ENCODE measurements at places on chromosomes 1 and 21. TPM values are rescaled to one million over a fixed set of nuclear protein-coding genes. Genes with fewer than 3 reads are reported as not detected.
A peak's percentile ranks its signal among the peaks of the same experiment; 100 is the strongest.

- DNase-seq: no peak
Measured at GRCh38 chr21:44967082-44968047, 27.5 kb downstream of the SLX9 start.

The CPT2 gene
- 47.1 TPM for total RNA-seq

DNA sequence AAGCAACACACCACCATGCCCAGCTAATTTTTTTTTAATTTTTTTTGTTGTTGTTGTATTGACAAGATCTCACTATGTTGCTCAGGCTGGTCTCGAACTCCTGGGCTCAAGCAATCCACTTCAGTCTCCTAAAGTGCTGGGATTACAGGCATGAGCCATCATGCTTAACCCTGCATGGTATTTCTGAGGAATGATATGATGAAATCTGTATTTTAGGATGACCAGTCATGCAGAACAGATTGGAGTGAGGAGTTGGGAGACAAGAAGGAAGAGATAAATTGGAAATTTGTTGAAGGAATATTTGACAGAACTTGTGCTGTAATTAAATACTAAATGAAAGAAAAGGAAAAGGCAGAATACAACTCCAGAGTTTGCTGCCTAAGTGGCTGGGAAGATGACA is 4.7 kb upstream of the NDUFS5 start:
- DNase-seq: no peak

- no peak for DNase-seq
Measured at GRCh38 chr1:182213163-182213562, 151.7 kb upstream of the ZNF648 start.

The LCE1D gene
- total RNA-seq: 942 TPM

The MAD2L2 gene
- 36.8 TPM for total RNA-seq

The AADACL4 gene
- total RNA-seq: not detected

GRCh38 chr21:37136744-37137143 is 63.7 kb downstream of the TTC3 start:
- no peak for DNase-seq

The CLCA2 gene
- total RNA-seq: 47.2 TPM

The PTCH2 gene
- total RNA-seq: 1.7 TPM

The LCE6A gene
- 207 TPM for total RNA-seq

The ARMH1 gene
- total RNA-seq: 2.7 TPM

DNA sequence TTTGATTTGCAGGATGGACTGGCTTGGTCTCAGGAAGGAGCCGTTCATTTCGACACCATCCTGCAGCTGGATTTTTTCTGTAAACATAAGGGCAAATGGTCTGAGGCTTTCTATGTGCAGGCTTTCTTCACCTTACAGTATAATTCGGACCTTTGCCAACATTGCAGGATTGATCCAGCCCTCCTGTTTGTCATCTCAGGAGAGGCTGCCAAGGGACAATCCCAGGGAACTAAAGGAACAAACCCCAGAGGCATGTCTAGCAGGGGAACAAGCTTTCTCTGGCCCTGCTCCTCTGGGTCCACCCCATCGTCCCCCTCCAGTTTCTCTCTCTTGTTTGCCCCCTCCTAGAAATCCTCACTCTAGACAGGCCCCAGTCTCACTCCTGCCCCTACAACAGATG is 24.8 kb upstream of the GBP6 start:
- DNase-seq: no peak

- DNase-seq: peak; percentile 92
Measured at GRCh38 chr1:30757352-30758120, at the start of gene LAPTM5. Gene LAPTM5, minus strand, starts transcription at chr1:30757774. Its CDS starts 29 bp downstream, at chr1:30757745.

The ATP1A4 gene
- total RNA-seq: not detected

- no peak for DNase-seq
Measured at GRCh38 chr21:26506956-26507355, 66.1 kb downstream of the CYYR1 start.

- no peak for DNase-seq
Measured at GRCh38 chr1:78114034-78114956, 68.5 kb downstream of the GIPC2 start.

GRCh38 chr21:45327441-45328197 is 39.9 kb upstream of the POFUT2 start:
- no peak for DNase-seq

DNA sequence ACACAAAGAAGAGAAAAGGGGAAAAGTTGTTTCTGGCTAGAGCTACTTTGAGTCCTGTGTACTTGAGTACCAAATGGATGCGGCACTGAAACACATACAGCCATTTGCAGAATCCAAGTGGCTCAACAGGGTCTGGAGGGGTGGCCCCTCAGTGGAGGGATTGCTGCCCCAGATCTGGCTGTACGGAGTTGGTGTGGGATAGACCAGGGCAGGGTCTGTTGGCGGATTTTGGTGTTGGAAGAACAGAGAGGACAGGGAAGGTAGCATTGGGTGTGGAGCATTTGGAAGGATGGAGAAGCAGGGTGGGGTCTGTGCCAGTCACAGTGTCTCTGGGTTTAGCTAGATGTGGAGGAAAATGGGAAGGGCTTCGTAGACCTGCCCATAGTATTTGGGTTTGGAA is 220.5 kb downstream of the CAMTA1 start:
- DNase-seq: no peak

GRCh38 chr1:206937425-206937824 is 8.8 kb downstream of the PIGR start:
- DNase-seq: no peak

GRCh38 chr21:39009587-39010225 is 173.5 kb downstream of the PSMG1 start:
- DNase-seq: no peak

The COL8A2 gene
- total RNA-seq: 7.7 TPM

GRCh38 chr1:204146965-204147364 is 4.9 kb downstream of the ETNK2 start:
- no peak for DNase-seq

DNA sequence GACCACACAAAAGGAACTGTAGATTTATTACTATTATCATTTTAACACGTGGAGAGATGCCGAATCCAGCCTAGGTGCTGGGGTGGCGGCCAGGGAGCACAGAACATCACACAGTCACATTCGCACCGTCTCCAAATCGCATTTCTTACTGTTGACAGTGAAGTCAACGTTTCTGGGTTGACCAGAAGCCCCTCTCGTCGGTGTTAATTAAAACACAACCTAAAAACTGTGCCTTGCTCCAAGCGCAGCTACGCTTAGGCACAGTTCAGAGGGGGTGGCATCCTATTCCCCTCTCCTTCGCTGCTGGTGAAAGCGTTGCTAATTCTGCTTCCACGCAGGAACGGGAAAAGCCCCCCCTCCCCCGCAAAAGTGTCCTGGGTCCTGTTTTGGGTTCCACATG is 4.1 kb downstream of the RIPK4 start:
- DNase-seq: no peak

DNA sequence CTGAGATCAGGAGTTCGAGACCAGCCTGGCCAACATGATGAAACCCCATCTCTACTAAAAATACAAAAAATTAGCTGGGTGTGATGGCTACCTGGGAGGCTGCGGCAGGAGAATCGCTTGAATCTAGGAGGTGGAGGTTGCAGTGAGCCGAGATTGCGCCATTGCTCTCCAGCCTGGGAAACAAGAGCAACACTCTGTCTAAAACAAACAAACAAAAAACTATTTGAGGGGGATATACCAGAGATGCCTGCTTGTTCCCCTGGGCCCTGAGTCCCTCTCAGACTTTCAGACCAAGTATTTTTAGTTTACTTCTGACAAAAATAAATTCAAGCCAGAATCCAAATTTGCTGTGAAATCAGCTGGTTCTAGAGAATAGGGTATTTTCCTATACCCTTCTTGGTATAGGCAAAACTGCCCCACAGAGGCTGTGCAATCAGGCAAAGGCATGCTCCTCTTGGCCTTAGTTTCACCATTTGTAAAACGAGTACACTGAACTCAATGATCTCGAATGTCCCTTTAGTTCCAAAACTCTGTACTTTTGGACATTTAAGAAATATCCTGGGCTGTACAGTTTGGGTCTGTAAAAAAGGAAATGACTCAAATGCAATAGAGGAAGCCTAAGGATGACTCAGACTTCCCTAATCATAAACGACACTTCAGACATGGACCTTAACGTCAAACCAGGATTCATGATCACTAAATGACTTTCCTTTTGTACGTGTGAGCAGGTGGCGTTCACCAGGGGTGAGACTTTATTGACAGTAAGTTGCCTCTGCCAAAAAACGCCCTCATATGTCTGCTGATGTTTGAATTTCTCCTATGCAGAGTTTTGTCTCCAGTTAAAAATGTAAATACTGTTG is 16.1 kb downstream of the ENSA start:
- no peak for DNase-seq

DNA sequence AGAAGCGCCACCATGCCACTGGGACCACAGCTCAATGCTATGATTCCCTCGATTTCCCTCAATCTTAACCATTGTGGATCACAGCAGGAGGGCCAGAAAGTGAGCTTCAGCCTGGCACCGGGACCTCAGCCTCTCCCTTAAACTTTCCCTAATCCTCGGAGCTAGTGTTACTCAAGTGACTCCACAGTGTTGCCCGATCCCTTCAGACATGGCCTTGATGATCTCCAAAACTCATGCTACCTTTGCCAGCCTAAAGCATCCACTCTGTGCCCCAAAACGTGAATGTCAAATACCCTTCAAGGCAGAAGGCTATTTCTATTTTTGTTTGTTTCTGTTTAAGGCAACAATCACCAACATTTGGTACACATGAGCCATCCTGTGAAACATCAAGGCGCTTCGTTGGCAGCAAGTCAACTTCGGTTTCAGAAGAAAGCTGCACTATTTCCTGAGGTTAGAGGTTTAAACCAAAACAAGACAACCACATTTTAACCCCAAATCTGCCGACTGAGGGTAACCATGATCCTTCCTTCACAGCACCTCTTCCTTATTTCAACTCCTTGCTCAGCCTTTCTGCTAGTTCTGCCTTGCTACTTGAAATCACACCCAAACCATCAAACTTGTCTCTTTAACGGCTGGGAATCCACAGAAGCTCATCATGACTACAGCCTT is 94.4 kb upstream of the KRTAP19-8 start:
- DNase-seq: peak; percentile 20

- no peak for DNase-seq
Measured at GRCh38 chr1:179870870-179871269, 6.7 kb downstream of the TOR1AIP2 start.

- DNase-seq: no peak
Measured at GRCh38 chr1:155287987-155288543, 10.8 kb downstream of the HCN3 start.

The COL6A2 gene
- 543 TPM for total RNA-seq

GRCh38 chr1:31704271-31705079 is 658 bp upstream of the COL16A1 start:
- DNase-seq: peak; percentile 89

DNA sequence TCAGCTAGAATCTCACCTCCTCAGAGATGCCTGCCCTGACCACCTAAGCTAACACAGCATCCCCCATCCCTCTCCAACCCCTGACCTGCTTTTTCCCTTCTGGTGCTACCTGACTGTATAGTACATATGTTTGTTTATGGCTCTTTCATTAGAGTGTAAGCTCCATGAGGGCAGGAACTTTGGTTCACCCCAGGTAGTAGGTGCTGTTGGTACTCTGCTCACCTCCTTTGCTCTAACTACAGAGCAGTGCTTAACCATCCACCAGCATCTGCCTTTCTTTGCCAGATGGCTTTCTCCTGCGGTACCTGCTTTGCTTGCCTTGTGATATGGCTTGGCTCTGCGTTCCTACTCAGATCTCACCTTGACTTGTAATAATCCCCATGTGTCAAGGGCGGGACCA is 18.7 kb upstream of the BLACAT1 start:
- no peak for DNase-seq

The ZBTB18 gene
- 12.2 TPM for total RNA-seq

The KCNQ4 gene
- total RNA-seq: 2.2 TPM

GRCh38 chr1:40861224-40862003 is 749 bp downstream of the CITED4 start:
- no peak for DNase-seq

The WLS gene
- total RNA-seq: 50.0 TPM

DNA sequence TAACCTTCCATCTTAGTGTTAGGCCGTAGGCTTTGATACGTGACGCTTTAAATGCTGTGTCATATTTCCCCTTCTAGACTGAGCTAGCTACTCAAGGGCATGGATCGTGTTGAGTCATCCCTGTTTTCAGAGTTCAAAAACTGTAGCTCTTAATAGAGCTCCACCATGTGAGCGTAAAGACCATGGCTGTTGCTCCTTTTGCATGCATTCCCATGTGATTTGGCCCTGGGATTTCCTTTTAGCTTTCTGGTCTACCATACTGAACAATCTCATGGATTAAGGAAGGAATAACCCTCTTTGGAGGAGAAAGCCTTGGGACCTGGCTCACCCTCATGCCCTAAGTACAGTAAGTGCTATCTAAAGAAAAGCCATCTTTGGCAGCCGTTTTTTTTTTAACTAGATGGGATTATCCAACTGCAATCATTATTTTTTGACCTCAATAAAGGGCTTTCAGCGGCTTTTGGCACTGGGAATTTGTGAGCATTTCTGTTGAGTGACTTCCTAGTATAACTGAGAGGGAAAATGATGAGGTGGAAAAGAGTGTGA is 76.6 kb downstream of the PLPP3 start:
- DNase-seq: no peak

- DNase-seq: no peak
Measured at GRCh38 chr1:170265234-170265633, 119.5 kb downstream of the NTMT2 start.

- no peak for DNase-seq
Measured at GRCh38 chr1:192516776-192517297, 58.7 kb upstream of the RGS1 start.

The DENND2D gene
- 29.8 TPM for total RNA-seq

Data from lower leg skin (tissue), 4 donors.